NCI-H1092 (cell line): ENCODE measurements at places on chromosomes 11 and 22.

DNA sequence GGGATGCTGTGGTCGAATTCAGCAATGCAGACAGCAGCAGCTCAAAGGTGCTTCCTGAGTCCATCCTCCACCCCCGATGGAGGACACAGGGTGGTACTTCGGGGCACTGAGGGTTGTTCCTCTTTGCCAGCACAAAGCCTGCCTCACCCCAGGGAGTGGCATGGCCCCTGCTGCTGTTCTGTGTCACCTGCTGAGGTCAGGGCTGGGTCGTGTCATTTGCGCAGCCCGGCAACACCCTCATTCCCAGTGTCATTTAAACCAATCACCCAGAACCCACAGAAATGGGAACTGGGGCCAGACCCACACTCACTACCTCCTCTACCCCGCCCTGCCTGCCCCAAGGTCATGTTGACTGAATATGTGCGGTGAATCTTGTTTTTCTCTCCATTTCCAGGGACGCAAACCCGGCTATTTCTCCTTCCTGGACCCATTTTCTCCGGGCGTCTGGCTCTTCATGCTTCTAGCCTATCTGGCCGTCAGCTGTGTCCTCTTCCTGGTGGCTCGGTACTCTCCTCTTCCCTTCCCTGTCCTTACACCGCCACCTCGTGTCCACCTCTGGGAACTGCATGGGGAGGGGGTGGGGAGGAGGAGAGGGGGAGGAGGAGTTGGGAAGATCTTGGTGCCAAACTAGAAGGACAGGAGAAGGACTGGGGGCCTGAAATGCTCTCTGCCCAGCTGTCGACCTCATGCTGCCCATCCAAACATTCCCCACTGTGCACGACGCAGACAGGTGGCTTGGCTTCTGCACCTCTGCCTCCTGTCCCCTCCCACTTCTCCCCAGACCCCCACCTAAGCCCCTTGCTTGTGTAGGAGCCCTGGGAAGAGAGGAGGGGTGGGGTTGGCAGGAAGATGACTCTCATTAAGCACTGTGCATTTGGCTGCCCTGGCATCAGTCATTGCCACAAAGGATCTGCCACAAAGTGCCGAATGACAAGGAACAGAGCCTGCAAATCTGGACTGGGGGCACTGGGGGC, 71.2 kb upstream of the TBCEL start:
- peak; percentile 94 for DNase-seq

DNA sequence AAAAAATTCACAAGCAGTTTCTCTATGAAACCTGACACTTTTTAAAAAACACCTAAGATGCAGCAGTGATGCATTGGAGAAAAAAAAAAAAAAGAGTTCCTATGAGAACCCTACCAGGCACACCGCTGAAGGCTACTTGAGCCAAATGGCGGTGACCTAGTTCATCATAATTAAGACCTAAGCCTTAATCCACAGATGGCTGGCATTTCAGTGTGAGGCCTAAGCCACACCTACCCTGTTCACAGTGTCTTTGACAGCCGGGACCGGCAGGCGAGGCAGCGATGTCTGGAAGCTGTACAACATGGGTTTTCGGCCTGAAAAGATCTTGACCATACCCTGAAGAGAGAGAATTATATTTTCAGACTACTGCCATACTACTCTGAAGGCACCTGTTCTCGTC, 38.0 kb downstream of the CPT1A start:
- no peak for DNase-seq

DNA sequence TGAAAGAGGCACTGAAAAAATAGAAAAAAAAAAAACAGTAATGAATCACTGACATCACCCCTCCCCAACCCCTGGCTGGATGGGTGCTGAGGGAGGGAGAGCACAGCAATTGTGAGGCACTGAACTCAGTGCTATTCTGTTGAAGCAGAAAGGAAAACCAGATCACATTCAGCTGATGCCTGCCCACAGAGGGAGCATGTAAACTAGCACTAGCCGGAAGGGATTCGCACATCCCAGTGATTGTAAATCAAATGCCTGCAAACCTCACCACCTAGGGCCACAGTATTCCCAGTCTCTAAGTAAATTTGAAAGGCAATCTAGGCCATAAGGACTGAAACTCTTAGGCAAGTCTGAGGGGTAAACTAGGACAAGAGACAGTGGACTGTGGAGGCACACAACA, 772.0 kb upstream of the CCDC179 start:
- DNase-seq, result no peak

DNA sequence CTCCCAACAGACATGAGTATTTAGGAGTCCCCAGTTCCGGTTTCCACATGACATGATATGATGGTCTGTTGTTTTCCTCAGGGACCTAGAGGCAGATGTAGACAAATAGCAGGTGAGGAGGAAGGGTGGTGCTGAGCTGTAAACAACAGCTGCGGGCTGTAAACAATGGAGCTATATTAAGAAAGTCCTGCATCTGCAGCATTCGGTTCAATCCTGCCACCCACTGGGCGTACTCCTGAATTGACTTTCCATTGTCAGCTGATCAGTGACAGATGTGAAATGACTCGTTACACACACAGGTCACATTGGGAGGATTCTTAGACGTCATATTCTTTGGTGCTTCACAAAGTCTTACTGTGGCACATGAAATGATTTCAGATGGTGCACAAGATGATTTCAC, 26.8 kb upstream of the RAG1 start:
- no peak for DNase-seq
